ENCODE measurements at places on chromosomes 6 and 20.

DNA sequence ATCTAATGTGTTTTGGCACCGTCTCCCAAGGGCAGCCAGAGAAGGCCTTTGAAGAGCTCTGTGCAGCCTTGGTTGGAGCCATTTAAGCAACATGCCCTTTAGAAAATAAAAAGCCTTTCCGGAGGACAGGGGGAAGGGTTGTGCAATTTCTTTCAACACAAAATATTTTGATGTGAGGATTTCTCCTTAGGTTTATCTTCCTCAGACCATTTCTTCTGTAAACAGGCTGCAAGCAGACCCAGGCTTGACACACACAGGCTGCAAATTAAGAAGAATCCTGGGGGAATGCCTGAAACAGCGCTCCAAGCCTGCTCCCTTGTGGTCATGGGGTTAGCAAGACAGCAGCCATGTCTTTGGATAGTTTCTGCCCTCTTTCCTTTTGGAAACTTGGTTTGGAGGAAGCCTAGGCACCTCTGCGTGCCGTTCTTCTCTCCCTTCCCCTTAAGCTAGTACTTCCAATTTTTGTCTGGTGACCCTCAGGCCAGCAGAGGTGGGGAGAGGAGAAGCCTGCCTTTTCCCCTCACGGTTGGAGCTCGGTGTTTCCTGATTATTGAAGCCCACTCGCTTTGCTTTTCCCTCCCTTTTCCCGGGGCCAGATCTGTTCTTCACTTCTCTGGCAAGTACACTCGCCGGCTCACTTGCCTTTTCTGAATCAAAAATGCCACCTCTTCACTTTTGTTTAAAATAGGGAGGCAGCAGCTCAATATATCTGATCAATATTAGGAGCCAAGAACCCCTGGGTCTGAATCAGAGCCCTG, 39.6 kb upstream of the NOX3 start:
- DNase-seq = no peak

DNA sequence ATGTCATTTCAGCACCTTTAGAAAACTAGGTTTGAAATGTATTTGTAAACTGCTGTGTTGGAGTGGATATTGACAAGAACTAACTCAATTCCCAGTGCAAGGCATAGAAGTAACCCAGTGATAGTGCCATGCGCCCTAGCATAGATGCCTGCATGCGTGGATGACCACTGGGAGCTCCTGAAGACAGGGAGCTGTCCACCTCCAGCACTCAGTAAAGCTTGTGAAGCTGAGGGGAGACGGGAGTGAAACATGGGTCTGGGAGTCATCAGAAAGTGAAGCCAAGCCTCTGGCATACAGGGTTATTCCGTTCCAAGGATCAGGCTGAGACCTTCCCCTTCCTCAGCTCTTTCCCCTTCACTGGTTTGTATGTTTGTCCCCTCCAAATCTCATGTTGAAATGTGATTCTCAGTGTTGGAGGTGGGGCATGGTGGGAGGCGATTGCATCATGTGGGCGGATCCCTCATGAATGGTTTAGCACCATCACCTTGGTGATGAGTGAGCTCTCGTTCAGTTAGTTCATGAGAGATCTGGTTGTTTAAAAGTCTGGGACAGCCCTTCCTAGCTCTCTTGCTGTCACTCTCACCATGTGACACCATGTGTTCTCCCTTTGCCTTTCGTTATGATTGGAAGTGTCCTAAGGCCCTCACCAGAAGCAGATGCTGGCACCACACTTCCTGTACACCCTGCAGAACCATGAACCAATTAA, 146.5 kb upstream of the FERMT1 start:
- DNase-seq = no peak

- peak; percentile 100 for DNase-seq
These were observed at the start of gene HSPA1B for GRCh38 chr6:31827286-31828079. HSPA1B (plus strand) TSS chr6:31827738; CDS start chr6:31827951, 213 bp downstream.

DNA sequence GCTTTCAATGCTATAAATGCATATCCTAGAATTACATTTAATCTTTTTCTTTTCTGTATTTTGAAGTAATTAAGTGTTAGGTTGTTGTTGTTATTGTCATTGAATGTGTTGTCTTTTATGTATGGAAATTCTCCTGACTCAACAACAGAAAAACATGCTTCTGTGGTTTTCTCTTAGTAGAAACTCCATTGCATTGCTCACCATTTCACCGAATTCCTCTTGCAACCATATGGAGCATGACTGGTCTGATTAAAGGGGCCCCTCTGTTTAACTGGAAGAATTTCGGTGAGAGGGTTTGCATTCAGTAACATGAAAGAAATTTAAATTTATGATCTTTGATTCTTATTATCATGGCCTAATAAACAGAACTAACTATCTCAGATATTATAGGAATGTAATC, 454.3 kb upstream of the JARID2 start:
- DNase-seq = no peak

DNA sequence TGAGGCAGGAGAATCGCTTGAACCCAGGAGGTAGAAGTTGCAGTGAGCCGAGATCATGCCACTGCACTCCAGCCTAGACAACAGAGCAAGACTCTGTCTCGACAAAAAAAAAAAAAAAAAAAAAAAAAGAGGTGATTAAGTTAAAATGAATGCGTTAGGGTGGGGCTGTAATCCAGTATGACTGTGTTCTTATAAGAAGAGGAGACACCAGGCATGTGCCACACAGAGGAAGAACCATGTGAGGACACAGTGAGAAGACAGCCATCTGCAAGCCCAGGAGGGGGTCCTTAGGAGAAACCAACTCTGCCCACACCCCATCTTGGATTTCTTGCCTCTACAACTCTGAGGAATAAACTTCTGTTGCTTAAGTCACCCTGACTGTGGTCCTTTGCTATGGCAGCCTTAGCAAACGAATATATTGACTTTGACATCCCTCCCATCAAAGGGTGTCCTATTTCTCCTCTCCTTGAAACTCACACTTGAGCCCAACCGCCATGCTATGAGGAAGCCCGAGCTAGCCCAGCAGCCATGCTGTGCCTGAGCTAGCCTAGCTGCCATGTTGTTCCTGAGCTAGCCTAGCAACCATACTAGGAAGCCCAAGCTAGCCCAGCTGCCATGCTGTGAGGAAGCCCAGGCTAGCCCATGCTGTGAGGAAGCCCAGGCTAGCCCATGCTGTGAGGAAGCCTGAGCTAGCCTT, 15.8 kb upstream of the PPP1R16B start:
- no peak for DNase-seq

DNA sequence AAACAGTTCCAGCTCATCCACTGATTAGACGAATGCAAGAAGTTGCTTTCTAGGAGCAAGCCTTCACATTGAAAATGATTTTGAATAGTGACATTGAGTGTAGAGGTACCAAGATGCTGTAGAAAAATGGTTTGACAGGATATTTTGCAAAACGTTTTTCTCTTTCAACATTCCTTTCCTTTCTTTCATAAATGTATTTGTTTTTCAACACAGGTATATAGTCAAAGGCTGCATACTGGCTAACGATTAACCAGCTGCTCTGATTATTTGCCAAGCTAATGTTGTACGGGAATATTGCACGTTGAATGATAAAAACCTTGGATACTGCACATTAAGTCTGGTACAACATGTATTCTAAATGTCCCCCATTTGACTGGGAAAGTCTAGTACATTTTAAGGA, 78.8 kb upstream of the TENT5A start:
- no peak for DNase-seq

- DNase-seq = no peak
These were observed 20.5 kb downstream of the FOXF2 start for GRCh38 chr6:1409774-1410465.
